ENCODE measurements at places on chromosomes 3 and 15.

DNA sequence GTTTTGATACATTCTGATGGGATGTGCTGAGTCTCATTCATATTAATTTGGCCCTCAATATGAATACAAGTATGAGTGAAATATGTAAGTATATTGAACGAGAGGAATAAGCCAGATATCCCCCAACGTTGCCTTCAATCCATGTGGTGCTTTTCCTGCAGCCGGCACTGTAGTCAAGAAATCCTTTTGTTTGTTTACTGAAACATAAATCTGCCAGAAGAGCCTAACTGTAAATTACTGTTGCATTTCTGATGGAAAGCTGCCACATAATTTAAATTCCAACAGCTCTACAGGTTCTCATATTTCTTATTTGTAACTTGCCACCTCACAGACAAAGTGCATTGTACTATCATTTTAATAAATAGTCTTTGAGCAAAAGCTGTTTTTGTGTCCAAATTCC, 314.0 kb downstream of the KBTBD8 start:
- no peak for DNase-seq

- DNase-seq, result no peak
These were observed 131.1 kb upstream of the BFSP2 start for GRCh38 chr3:133268726-133269134.

- no peak for DNase-seq
These were observed 462.2 kb downstream of the NSUN3 start for GRCh38 chr3:94525043-94525442.

GRCh38 chr3:38722781-38723568, 73.5 kb upstream of the SCN5A start:
- no peak for DNase-seq

DNA sequence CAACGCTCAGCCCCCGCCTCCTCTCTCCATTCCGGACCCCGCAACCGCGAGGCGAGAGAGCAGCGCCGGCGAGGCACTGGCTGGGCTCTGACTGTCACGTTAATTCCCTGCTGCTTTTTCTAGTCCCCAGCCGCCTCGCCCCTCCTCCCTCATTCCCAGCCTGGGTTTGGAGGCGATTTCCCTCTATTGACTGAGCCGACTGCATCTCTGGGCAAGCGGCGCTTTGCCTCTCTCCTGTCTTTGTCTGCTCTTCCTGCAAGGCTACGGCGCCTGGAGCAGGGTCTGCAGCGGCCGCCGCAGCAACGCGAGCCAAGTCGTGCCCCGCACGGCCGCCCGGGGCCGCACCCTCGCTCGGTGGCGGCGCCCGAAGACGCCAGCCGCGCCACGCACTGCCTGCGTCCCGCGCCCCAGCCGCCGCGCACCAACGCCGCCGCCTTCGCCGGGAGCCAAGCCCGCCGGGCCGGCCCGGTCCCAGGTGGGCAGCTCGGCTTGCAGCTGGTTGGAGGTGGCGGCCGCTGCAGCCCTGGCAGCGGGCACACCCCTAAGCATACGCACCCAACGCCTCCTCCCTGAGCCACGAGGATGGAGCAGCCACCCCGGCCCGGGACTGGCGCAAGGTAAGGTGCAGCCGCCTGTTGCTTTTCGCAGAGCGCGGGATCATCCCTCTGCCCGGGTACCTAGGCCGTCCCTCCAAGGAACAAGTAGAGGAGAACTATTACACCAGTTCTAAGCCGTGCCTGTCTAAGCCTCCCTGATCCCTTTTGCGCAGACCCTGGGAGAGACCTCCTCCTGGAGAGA, at the start of gene LRRC3B:
Gene LRRC3B, plus strand, starts transcription at position 152 of the 798 bp plus-strand sequence. CDS start 86,901 bp downstream, outside the sequence.
- DNase-seq, result no peak

- DNase-seq, result no peak
These were observed 13.7 kb upstream of the SEMA3B start for GRCh38 chr3:50255251-50255615.

DNA sequence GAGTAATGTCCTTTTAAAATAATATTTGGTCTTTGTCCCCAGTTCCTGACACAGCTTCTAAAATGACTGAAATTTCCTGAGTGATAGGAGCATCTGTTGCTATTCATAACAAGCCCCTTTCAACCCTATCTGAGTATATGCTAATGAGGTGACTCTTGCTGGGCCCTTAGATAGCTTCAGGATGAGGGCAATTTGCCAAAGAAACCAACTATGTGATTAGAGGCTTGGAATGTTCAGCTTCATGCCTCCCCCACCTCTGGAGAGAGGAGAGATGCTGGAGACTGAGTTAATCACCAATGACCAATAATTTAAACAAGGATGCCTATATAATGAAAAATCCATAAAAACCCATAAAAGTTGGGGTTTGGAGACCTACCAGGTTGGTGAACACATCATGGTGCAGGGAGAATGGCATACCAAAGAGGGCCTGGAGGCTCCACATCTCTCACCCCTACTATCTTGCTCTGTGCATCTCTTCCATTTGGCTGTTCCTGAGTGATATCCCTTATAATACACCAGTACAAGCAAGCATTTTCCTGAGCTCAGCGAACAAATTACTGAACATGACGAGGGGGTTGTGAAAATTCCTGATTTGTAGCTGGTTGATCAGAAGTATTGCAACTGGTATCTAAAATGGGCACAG, 189.2 kb downstream of the ECT2 start:
- no peak for DNase-seq

DNA sequence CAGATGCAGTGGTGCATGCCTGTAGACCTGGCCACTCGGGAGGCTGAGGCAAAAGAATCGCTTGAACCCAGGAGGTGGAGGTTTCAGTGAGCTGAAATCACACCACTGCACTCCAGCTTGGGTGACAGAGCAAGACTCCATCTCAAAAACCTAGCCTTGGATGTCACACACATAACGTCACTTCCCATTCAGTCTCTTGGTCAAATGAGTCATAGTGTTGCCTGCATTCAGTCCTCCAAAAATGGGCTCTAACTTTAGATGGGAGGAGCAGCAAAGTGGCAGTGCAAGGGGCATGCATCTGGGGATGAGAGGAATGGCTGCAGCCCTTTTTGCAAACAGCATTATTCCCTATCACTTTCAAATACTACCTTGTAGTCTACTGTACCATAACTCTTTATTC, 62.9 kb upstream of the AGBL1 start:
- DNase-seq, result no peak

DNA sequence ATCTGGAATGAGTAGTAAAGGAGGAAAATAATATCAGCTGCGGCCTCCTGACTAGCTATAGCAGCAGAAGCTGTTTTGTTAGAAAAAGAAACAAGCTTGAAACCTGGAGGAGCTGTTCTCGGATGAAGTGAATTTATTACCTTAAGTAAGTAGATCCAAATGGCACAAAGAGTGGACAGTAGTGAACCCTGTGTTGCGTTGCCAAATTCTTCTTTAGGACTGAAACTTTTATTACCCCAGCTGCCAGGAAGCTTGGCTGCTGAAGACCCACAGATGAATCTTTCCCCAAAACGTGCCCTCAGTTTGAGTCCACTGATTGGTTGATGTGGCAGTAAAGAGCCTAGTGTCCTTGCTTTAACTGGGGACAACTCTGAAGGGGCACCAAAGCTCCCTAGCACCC, 366.8 kb upstream of the GBE1 start:
- DNase-seq, result no peak

All from GM10248 (cell line).